ENCODE measurements at places on chromosomes 16 and 17.
A peak's percentile ranks its signal among the peaks of the same experiment; 100 is the strongest.

DNA sequence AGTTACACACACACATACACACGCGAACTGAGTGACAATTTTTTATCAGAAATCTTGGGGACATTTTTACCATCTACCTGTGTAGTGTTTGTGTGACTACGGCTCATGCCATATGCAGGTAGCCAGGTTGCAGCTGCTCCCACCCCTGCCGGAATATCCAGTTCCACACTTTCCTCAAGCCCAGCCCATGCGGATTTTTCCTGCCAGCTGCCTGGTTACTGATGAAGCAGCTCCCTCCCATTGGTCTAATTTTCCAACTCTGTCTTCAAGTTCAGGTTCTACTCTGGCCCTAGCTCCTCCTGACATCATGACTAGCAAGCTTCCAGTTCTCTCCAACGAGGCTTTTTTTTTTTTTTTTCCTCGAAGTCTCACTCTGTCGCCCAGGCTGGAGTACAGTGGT, 4.8 kb downstream of the GSG1L2 start:
- DNase-seq: no peak

DNA sequence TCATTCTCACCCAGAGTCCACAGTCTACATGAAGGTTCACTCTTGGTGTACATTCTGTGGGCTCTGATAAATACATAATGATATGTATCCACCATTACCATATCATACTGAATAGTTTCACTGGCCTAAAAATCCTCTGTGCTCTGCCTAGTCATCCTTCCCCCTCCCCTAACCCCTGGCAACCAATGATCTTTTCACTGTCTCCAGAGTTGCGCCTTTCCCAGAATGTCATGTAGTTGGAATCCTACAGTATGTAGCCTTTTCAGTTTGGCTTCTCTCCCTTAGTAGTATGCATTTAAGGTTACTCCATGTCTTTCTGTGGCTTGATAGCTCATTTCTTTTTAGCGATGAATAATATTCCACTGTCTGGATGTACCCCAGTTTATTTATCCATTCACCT, 101.3 kb downstream of the NOG start:
- no peak for DNase-seq

GRCh38 chr17:16489431-16489830, 2.6 kb downstream of the LRRC75A start:
- no peak for DNase-seq

DNA sequence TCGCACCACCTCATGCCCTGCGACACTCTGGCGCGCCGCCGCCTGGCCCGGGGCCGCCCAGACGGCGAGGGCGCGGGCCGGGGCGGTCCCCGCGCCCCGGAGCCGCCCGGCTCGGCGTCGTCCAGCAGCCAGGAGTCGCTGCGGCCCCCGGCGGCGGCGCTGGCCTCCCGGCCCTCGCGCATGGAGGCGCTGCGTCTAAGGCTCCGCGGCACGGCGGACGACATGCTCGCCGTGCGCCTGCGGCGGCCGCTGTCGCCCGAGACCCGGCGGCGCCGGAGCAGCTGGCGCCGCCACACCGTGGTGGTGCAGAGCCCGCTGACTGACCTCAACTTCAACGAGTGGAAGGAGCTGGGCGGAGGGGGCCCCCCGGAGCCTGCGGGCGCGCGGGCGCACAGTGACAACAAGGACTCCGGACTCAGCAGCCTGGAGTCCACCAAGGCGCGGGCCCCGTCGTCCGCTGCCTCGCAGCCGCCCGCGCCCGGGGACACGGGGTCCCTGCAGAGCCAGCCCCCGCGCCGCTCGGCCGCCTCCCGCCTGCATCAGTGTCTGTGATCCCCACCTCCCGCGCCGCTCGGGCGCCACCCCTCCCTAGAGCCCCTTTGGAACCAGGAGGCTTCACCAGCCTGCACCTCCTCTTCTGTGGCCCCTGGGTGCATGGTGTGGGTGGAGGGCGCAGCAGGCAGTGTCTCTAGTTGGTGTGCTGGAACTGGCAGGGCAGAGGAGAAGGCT, 82.3 kb downstream of the ARHGAP23 start:
- DNase-seq: peak; percentile 94

DNA sequence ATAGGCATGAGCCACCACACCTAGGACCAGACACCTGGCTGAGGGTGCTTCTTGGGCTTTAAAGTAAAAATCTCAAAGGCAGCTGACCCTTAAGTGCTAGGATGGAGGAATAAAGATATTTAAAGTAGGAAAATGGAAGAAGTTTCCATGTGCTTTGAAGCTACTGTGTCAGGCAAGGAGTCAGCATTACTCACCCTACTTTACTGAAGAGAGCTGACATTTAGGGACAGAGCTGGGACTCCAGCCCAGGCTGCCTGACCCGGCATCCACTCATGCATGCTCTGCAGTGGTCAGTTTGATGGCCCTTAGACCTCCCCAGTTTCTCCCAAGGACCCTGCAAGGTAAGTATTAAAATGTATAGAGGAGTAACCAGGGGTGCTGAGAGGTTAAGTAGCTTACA, 124.7 kb upstream of the PLCG2 start:
- DNase-seq: no peak

DNA sequence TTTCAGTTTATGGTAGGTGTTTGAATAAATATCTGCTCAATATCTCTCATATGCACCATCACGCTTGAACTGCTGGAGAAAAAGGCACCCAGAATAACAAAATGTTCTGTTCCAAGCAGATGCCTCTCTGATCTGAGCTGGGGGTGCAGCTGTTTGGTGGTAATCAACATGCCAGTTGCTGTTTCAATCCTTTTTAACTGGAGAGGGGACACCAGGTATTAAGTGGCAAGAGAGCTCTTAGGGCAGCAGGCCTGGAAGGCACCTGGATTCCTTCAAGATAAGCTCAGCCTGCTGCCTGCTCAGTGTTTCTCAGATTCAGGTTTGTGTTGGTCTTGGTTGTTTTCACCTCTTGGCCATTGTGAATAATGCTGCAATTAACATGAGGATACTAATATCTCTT, 27.2 kb upstream of the VAT1L start:
- DNase-seq: no peak

GRCh38 chr17:801660-802059, 19.5 kb downstream of the MRM3 start:
- DNase-seq: no peak

GRCh38 chr17:9564104-9564503, 11.5 kb downstream of the STX8 start:
- DNase-seq: no peak

DNA sequence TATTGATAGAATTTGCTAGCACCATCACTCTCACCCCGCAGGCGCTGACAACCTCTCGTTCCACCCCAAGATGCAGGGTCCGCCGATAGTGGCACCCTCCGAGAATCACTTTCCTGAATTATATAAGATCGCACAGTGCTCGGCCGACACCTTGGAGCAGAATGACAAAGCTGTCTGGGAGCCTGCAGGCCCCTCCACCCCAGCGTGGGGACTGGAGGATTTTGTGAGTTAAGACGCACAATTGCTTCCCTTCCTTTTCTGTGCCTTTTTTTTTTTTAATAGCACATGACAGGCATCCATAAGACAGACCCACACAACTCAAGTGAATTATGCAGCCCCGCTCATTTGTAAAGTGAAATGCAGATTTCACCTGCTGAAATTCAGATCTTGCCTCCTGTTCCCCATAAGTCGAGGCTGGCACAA, 155.3 kb downstream of the C16orf78 start:
- no peak for DNase-seq

DNA sequence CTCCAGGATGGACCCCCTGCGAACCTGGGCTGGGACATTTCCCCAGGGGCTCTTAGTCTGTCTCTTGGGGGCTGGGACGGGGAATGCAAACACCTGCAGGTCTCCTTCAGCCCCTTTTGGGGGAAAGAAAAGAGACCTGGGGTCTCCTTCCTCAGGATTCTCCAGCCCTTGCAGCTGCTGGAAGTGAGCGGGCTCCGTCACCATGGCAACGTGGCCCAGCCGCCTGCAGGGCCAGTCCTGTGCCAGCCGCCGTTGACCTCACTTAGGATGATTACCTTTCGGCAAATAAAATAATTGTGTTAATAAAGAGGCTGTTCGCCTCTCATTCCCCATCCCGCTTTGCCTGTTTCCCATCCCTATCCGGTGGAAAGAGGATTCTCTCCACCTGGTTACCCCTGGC, 25.7 kb downstream of the MRM1 start:
- DNase-seq: peak; percentile 80

GRCh38 chr17:14201988-14202380, 34.7 kb downstream of the CDRT15 start:
- DNase-seq: no peak

DNA sequence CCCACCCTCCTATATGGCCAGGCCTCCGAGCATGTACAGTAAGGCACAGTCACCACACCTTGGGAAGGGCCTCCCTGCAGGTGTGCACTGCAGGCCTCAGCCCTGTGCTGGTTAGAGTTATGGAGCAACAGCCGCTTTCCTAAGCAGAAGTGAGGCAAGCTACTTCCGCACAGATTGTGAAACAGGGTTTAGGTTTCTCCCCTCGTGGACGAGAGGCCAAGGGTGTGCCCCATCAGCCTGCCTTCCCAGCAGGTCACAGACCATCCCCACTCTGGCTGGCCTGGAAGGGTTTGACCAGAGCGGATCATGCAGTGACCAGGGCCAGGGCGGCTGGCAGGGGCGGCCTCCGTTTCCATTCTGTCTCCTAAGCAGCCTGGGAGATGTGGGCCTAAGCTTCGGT, 4.7 kb downstream of the MSRB1 start:
- DNase-seq: no peak

Measured in neural progenitor cell (in vitro differentiated cells).